ENCODE measurements at places on chromosomes 12 and 14. TPM values are rescaled to one million over a fixed set of nuclear protein-coding genes. Genes with fewer than 3 reads are reported as not detected.

IAPP gene
- polyA plus RNA-seq: 0.20 TPM

CELA1 gene
- 0.80 TPM for polyA plus RNA-seq

CCDC175 gene
- not detected for polyA plus RNA-seq

SLC24A4 gene
- 0.34 TPM for polyA plus RNA-seq

MDGA2 gene
- polyA plus RNA-seq: 0.35 TPM

RNU4-1 gene
- polyA plus RNA-seq: not detected

CTSG gene
- 0.13 TPM for polyA plus RNA-seq

FOXN4 gene
- not detected for polyA plus RNA-seq

ETFBKMT gene
- 3.6 TPM for polyA plus RNA-seq

SLCO1B1 gene
- polyA plus RNA-seq: not detected

ZDHHC17 gene
- 24.1 TPM for polyA plus RNA-seq

ATP2A2 gene
- 198 TPM for polyA plus RNA-seq

CLEC14A gene
- 18.1 TPM for polyA plus RNA-seq

ASPG gene
- 7.6 TPM for polyA plus RNA-seq

CYP27B1 gene
- 2.5 TPM for polyA plus RNA-seq

DNAJC22 gene
- polyA plus RNA-seq: 0.51 TPM

TDRD9 gene
- polyA plus RNA-seq: 2.2 TPM

SPIC gene
- not detected for polyA plus RNA-seq

CLEC6A gene
- not detected for polyA plus RNA-seq

TFCP2 gene
- 11.5 TPM for polyA plus RNA-seq

MARS1 gene
- 210 TPM for polyA plus RNA-seq

MGP gene
- polyA plus RNA-seq: 999 TPM

KRT8 gene
- 102 TPM for polyA plus RNA-seq

PZP gene
- 0.70 TPM for polyA plus RNA-seq

PTGER2 gene
- 1.2 TPM for polyA plus RNA-seq

NANOG gene
- polyA plus RNA-seq: 0.13 TPM

ARL6IP4 gene
- 198 TPM for polyA plus RNA-seq

REM2 gene
- polyA plus RNA-seq: 1.2 TPM

SOX5 gene
- polyA plus RNA-seq: 0.47 TPM

MYH6 gene
- 0.27 TPM for polyA plus RNA-seq

GLT1D1 gene
- 0.40 TPM for polyA plus RNA-seq

CLEC4D gene
- polyA plus RNA-seq: not detected

OR6C4 gene
- not detected for polyA plus RNA-seq

ADAM21 gene
- polyA plus RNA-seq: 0.40 TPM

OVCH1 gene
- polyA plus RNA-seq: 0.51 TPM

KRT81 gene
- not detected for polyA plus RNA-seq

LRP1-AS gene
- not detected for polyA plus RNA-seq

KCNH3 gene
- polyA plus RNA-seq: 0.07 TPM

TAS2R19 gene
- 0.48 TPM for polyA plus RNA-seq

ACSM4 gene
- not detected for polyA plus RNA-seq

STON2 gene
- 0.88 TPM for polyA plus RNA-seq

UBR7 gene
- polyA plus RNA-seq: 7.8 TPM

C12orf54 gene
- 2.2 TPM for polyA plus RNA-seq

PLEKHA5 gene
- 47.5 TPM for polyA plus RNA-seq

TSPAN11 gene
- 0.95 TPM for polyA plus RNA-seq

PLEKHD1 gene
- 0.04 TPM for polyA plus RNA-seq

DNAI7 gene
- 0.74 TPM for polyA plus RNA-seq

ACOT6 gene
- 0.17 TPM for polyA plus RNA-seq

GRIP1 gene
- 0.54 TPM for polyA plus RNA-seq
